ENCODE measurements at places on chromosomes 7 and 10.

DNA sequence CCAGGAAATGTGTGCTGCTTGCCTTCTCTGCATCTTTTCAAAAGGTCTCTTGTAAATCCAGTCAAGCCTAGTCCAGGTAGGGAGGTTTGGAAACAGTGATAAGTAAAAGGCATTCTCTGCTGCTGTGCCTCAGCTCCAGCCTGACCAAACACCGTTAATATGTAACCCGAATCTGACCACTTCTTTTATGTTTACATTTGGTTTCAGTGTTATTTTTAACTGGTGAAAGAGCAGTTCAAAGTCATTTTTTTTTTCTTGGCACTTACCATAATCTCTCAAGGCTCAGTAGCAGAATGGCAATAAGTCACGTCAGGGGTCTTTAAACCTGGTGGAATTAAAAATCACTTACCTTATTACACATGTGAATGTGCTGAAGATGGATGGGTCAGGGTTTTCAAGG, 216.8 kb downstream of the PTEN start:
- DNase-seq: no peak

GRCh38 chr10:32971536-32972091, 13.6 kb upstream of the ITGB1 start:
- DNase-seq: no peak

DNA sequence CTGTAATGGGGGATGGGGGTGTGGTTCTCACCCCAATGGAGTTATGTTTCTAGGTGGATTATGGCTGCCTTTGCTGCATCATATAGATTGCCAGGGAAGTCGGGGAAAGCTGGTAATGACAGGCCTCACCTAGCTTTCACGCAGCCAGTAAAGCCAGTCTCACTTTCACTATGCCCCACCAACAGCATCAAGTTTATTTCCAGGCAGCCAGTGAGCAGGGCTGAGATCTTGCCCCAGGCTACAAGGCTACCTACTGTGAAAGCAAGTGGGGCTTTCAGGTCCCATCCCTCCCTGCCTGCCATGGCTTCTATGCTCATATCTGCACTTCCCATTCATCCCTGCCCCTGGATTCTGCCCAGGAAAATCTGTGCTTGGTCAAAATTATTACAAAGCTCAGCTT, 61.7 kb upstream of the NXPH1 start:
- no peak for DNase-seq

DNA sequence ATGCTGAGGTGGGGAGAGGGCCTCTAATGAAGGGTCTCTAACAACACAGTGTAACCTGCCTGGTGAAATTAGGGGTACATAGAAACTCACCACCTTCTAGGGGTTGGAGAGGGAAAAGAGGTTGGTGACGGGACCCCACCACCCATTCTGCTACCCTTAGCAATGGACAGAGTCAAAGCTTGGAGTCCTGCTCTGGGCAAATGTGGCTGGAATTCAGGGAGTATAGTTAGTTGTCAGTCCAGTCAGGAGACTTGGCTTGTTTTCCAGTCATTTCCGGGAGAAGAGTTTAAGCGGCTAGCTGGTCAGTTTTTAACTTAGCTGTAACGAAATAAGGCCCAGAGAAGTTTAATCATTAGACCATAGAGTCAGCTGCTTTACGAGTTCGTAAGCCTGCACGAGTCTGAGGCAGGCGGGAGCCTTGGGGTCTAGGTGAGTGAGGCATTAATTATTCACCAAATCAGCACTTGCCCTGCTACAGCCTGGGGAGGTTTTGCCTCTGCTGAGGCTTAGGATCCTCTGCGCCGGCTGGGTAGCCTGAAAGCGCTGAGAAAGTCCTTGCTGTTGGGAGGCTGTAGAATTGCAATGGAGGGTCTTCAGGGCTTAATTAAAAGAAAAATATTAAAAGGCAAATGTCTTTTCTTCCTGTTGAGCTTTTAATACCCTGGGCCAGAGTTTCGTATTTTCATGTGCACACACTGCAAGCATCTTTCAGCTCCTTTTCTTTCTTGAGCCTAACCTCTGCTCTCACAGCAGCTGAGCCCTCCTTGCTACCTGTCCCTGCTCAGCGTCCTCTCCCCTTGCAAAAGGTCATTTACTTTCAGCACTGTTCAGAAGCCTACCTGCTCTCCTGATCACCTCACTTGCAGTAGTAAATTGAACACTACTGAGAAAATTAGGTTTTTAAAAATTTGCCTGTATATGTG, 1.5 kb upstream of the LAMB1 start:
- DNase-seq: no peak

DNA sequence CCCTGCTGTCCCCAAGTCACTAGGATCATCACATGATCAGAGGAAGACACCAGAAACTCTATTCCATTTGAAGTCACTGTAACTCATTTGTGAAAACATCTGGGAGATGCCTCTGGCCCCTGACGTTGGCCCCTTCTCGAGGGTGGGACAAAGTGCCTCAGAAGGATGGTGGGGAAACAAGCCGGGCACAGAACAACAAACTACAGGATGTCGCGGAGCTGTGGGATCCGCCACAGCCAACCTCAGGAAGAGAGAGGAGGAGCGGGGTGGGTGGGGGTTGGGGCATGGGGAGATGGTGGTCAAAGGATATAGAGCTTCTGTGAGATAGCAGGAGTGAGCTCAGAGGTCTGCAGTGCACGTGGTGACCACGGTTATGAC, 265.6 kb upstream of the TCERG1L start:
- peak; percentile 7 for DNase-seq

DNA sequence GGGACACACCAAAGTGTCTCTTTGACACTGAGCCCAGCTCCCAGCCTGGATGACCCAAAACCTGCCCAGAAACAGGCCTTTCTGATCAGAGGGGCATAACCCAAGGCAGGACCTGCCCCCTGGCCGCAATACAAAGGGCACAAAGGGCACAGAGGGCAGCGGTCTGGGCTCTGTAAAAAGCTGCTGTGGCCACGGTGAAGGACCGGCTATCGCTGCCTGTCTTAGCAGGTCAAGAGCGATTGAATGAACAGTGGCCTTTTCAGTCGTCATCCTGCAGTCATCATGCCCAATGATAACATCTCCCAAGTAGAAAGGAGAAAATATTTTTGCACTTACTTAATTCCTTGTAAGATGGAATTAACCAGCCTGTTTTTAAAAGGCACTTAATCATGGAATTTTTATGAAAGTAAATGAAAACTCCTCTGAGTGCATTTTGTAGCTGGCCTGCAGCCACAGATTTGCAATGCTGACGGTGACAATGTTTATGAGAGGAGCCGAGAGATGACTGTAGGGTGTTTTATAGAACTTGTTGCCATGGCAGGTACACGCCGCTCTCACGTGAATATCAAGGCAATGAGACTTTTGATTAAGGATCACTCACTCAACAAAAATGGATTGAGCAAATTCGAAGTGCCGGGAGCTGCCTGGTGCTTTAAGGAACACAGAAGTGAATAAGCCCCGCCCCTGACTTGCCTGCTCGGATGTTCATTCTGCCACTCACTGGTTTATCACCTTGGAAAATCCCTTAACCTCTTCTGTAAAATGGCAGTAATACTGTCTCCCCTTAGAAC, 47.3 kb upstream of the BHLHA15 start:
- DNase-seq: no peak

GRCh38 chr7:137965942-137966640, 35.8 kb downstream of the CREB3L2 start:
- DNase-seq: no peak

DNA sequence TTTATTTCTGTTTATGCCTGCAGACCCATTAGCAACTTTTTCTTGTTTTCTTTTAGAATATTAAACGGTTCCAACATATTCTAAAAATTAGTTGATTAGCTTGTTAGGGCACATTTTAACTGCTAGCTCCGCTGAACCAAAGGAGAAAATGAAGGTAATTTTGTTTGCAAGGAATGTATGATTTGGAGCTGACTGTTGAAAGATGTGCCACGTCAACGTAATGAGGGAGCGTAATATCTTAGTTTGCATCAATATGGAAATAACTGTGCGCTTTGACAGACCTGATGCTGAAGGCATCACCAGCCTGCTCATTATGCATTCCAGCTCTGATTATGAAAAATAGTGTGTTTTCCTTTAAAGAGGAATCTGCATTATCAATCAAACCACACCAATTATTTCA, 102.0 kb upstream of the CTBP2 start:
- no peak for DNase-seq

- DNase-seq: no peak
Observed at GRCh38 chr7:50341724-50342123, 37.2 kb downstream of the IKZF1 start.

DNA sequence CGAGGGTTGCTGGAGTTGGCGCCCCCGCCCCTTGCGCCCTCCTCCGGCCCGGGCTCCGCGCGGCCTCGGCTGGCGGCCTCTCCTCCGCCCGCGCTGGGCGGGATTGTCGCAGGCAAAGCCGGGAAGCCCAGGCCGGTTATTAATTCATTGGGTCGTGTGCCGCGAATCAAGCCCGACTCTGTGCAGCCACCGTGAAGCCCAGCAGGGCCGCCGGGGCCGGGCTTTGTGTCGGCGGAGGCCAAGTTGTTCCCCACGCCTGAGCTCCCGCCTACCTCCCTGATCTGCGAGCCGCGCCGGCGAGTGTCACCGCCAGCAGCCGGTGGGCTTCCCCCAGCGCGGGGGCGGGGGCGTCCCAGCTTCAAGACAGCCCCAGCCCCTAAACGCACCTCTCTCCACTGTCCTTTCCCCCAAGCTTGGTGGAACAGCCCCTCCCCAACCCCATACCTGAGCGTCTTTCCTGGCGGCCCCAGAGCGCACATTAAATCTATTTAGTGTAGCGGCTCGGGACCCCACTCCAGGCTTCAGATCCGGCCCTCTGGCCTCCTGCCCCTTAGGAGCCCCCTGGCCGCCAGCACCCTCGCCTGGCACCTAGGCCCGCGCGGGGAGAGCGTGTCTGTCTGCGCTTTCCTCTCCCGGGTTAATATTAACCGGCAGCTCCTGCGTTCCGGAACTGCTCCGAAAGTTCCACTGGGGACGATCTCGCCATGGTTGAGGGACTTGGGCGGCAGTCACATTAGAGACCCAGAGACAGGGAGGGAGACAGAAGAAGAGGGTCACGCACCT, 3.5 kb downstream of the SHH start:
- DNase-seq: no peak

DNA sequence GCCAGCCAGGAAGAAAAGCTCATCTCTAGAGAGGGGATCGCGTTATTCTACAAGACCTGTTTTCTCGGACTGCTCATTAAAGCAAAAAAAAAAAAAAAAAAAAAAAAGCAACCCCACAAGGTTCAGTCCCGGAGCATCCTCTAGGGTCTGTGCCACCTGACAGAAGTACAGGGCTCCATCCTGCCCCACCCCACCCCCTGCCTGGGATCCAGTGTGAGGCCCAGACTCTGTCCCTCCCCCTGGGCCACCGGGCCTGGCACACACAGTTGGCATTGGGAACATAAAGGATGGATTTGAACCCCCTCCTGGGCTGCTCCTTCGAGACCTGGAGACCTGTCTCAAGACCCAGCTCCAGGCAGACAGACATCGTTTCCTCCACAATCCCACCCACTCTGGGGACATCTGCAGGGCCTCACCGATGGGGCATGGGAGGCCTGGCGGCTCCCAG, 688 bp downstream of the ORAI2 start:
- DNase-seq: no peak

DNA sequence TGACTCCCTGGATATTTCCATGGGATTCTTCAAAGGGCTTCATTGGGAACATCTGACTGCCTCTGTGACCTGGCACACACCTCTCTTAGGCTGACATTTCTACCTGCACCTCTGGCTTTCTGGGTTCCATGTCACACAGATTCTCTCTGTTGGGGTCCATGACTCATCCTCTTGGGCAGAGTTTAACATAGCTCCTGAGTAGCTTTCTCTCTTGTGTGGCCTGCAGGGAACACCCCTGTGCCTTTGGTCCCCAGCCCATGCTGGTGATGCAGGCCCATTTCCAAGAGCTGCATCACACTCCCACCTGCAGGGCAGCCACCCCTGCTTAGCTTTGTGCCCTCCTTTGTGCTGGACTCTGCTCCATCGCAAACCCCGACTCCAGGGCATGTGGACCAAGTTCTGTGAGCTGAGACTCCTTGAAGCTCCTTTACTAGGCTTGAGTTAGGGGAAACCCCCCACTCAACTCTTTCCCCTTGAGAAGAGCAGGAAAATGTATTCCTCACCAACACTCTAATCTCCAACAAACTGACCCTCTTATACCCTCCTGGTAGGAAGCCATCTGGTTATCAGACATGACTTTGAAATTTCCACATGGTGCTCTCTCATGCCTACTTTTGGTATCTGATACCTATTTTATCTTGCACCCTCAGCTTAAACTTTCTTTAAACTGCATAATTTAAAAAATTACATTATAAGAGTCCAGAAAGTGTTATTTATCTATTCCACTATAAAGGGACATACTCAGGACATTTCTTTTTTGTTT, 93.3 kb downstream of the ZNF777 start:
- no peak for DNase-seq

DNA sequence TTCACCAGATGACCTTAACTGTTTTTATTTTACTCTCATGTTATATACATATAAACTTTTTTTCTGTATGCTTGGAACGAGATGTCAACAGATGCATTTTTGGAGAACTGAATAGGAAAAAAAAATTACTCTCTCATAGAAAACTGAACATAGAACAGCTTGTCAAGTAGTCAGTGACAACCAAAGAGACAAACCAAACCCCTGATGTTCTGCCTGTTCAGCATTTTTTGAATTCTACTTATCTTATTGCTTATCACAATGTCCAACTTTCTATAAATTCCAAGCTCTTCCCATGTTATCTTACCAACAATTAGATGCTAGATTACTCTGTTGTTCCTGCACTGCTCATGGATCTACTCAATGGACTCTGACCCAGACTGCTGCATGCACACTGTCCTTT, 95.2 kb downstream of the VPS41 start:
- no peak for DNase-seq

- DNase-seq: peak; percentile 73
Observed at GRCh38 chr7:132480534-132480933, 95.7 kb downstream of the PLXNA4 start.

GRCh38 chr7:90706072-90706716, 110.1 kb downstream of the CDK14 start:
- DNase-seq: no peak

DNA sequence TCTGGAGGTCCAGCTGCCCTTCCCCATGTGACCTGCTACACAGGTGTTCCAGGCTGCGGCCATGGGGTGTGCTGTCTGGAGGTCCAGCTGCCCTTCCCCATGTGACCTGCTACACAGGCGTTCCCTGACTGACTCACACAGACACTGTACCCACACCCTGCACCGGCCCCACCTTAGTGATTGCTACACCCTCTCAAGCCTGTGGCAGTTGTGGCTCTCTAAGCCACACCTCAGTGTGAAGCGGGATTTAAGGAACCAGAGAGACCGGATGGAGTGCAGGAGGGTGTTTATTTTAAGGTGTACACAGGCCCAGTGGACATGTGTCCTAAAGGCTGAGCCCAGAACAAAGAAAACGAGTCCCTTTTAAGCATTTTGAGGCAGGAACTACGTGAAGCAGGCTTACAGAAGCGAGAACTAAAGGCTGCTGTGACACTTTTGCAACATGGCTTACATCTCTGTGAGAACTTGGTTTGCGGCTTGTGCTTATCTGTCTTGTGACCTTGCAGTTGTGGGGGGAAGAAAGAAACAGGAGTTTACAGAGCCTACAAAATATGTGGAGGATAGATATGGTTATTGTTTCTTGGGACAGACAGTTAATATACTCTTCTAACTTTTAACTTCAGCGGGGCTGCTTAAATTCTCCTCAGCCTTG, 326.4 kb downstream of the PAXIP1 start:
- DNase-seq: no peak

Data from sciatic nerve (tissue), 2 donors.